ENCODE measurements at places on chromosomes 16 and 17.

DNA sequence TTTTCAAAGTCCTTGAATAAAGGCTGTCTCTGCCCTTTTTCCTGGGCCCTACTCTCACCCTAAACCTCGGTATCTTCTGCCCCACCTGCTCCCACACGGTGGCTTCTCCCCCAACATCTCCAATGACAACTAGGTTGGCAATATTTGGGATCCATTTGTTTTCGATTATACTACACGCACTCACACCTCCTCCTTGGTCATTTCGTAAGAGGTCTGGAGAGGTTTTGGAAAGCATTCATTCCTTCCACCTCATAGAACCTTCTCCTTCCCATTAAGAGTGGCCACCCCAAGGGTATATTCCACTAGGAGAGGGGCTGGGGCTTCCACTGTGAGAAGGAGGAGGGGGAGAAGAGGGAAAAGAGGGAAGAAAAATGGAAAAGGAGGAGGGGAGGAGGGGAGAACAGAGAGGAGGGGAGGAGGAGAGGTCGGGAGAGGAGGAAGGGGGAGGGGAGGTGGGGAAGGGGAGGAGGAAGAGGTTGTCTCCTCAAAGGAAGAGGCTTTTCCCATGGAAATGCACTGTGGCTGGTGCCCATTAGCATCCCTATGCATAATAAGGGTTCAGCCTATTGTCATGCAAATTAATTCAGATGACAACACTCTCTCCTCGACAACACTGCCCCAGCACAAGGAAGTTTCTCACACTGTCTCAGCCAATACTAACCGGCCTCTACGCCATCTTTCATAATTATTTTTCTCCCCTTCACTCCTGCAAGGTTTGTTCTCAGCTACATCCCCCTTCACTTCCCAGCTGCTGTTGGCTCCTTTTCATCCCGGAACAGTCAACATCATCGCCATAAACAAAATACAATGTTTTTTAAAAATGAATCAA lies 30.0 kb downstream of the SOX9 start:
- no peak for DNase-seq

- DNase-seq, result no peak
Measured at GRCh38 chr16:4765511-4766474, 1.2 kb downstream of the ZNF500 start.

DNA sequence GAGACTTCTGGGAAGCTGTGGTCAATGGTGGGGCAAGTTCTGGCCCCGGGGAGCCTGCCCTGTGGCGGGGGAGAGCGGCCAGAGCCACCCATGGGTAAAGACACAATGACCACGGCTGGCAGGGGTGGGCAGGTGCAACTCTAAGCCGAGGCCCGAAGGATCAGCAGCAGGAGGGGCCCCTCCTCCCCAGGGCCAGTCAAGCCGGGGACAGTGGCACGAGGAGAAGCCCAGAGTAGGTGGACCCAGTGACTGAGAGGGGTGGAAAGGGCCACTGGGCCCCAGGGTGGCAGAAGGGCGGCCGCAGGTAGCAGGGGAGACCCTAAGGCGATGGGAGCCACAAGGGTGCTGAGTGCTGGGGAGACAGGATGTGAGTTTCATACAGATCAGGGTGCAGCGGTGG lies 17.7 kb downstream of the TMEM204 start:
- DNase-seq, result no peak

- peak; percentile 74 for DNase-seq
Measured at GRCh38 chr17:42566883-42567573, at the start of gene MLX. Gene MLX, plus strand, starts transcription at chr17:42567100. Its CDS starts 25 bp downstream, at chr17:42567125.

DNA sequence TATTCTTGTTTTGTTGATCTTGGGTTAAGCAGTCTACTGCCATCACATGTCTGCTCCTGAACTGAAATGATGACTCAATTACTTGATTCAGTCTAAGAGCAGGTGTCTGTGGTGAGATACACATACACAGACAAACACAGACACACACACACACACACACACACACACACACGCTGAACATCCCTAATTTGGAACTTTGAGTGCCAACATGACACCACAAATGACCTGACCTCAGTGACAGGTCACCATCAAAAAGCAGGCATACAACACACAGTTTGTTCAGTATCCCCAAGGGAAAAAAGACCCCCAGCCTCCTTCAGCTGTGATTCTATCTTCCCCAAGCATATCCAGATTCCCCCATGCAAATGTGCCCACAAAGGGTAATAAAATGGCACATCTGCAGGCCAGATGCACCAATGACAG lies 130.1 kb upstream of the TMEM97 start:
- DNase-seq, result no peak

GRCh38 chr17:78258323-78259191 lies 27.1 kb downstream of the TMEM235 start:
- peak; percentile 42 for DNase-seq

DNA sequence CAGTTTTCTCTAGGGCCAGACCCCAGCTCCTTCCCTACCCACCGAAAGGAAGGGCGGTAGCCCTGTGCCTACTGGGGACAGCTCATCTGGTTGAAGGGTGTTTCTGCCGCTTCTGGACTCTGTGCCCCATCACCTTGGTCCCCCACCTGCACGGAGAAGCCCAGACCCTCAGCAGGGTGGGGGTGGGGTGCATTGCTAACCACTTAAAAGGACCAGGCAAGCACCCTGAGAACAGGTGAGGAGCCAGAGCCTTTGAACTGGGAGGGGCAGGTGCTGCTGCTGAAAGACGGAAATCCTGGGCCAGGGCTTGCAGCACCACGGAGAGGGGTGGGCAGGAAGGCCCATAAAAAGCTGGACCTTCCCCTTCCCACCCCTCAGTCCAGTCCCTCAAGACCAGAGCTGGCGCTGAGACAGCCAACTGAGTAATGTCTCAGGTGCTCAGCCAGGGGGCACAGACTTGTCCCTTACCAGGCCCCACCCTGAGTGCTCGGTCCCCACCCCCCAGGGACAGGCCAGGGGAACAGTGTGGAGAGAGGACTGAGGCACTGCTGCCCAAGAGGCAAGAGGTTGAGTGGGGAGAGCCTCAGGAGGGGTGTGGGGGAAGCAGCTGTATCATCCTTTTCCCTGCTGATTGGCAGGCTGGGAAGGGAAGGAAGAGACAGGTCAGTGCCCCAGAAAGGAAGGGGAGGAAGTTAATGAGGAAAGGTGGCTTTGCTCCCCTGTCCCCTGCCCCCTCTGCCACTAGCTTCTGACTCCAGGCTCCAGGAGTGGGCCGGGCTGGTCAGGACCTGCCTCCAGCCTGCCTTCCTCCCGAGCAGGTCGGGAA lies 10.9 kb upstream of the SP2 start:
- no peak for DNase-seq

Measured in activated CD8-positive, alpha-beta memory T cell treated with anti-CD3 and anti-CD28 coated beads for 1 hour (primary cell).